ENCODE measurements at places on chromosomes 7 and 10.

- DNase-seq, result no peak
Measured at GRCh38 chr7:83149466-83149865, 13.2 kb downstream of the PCLO start.

- no peak for DNase-seq
Measured at GRCh38 chr10:58641708-58642107, 129.0 kb downstream of the BICC1 start.

DNA sequence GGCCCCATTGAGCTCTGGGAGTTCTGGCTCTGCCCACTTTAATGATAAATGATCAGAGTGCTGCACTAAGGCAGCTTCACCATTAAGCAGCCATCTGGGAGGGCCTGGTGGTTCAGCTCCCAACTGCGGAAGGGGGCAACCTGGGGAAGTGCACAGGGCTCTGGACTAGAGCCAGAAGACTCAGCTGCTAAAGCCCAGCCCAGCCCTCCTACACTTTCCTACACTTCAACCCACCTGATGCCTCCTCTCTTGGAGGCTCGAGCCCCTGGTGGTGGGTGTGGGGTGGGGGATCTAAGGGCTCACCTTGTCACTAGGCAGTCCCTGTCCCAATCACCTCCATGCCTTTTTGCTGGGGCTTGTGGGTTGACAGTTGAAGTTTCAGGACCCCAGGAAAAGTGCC is 60.6 kb upstream of the ANTXRL start:
- no peak for DNase-seq

DNA sequence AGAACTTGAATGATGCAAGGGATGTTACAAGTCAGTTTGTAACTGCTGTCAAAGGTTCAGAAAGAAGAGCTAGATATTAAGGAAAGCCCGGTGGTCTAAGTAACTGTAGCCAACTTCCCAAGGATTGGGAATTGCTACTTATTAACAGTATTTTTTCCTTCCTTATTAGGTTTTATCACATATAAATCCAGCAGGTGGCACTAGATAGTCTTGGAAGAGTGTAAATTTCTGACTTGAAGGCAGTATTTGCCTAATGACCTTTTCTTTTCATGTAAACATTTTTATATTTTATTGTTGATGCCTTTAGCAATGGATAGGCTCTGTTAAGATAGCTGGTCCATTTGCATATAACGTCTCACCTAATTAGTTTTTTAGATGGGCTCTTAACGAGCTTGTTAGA is 51.2 kb downstream of the ANLN start:
- peak; percentile 26 for DNase-seq

- no peak for DNase-seq
Measured at GRCh38 chr7:139118234-139118804, 8.8 kb upstream of the ZC3HAV1 start.

- no peak for DNase-seq
Measured at GRCh38 chr10:15123749-15124184, 26.6 kb downstream of the RPP38 start.

GRCh38 chr7:148665221-148665620 is 33.5 kb upstream of the CUL1 start:
- DNase-seq, result no peak

DNA sequence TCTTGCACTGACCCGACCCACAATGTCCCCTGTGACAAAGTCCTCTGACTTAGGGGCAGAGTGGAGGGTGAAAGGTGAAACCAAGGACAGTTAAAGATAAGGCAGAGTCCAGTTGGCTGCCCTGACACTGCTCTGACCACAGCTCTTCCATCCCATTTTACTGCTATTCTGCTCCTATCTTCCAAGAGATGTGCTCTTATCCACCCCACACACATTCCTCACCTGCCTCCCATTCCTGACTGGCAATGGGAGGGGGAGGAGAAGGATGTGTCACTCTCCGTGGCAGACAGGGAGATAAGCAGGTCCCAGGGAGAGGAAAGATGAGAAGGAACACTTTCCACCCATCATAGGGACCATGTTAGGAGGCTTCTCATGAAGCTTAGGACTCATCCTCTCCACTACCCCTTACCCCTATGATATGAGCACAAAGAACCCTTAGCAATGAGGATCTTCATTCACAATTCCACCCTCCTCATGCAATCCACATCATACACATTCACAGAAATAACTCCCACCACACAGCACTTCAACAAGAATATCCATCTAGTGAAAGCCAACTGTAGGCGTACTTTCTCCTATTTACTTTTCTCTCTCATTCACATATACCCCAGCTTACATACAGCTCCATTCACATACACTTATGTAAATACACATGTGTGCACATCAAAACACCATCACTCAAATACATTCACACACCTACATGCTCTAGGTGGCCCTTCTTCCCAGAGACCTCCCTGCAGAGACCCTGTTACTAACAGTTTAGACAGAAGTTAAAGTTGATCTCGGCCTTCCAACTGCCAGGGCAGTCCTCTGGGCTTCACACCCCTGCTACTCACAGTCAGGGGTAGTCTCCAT is 6.6 kb downstream of the SYNPO2L start:
- DNase-seq, result no peak

GRCh38 chr10:118908557-118909256 is 120.8 kb upstream of the NANOS1 start:
- DNase-seq, result peak; percentile 10

DNA sequence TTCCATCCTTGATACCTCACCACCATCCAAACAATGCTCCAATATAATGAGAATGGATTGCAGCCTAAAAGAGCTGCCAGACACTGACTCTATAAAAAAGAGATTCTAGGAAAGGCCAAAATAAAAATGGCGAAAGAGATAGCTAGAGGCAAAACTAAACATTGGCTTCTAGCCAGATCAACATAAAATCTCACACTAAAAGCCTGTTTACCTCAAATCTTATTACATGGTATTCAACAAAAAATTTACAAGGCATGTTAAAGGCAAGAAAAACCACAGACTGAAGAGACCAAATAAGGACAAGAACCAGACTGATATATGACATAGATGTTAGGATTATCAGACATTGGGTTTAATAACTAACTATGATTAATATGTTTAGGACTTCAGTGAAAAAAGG is 1127.0 kb downstream of the DNAJB9 start:
- no peak for DNase-seq

GRCh38 chr10:18456984-18457383 is 194.4 kb downstream of the NSUN6 start:
- DNase-seq, result no peak

DNA sequence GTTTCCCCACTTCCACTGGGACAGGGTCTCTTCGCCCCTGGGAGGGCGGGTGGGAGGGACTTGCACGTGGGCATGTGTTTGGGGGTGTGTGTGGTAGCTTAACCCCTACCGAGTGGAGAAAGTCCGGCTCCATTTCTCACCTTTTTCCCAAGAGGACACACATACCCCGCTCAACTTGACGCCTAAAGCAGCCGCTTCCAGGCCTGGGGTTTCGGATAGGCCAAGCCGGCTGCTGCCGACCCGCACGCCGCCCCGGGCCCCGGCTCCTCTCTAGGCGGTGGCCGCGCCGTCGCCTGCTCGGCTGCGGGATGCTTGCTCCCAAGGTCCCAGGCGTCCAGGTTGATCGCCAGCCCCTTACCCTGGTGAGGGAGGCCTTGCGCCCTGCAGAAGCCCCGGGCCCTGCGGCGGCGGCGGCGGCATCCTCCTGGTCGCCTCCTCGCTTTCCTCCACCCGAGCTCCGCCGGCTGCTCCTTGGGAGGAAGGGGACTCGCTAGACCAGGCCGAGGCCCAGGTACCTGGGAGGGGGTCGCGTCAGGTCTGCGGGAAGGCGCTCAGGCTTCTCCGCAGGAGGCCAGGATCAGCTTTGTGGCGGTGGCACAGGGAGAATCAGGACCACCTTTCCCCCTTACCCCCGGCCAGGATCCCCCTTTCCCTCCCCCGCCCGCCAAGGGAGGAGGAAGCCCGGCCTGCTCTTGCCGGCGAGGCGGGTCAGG is 3.2 kb upstream of the GATA3 start:
- no peak for DNase-seq

DNA sequence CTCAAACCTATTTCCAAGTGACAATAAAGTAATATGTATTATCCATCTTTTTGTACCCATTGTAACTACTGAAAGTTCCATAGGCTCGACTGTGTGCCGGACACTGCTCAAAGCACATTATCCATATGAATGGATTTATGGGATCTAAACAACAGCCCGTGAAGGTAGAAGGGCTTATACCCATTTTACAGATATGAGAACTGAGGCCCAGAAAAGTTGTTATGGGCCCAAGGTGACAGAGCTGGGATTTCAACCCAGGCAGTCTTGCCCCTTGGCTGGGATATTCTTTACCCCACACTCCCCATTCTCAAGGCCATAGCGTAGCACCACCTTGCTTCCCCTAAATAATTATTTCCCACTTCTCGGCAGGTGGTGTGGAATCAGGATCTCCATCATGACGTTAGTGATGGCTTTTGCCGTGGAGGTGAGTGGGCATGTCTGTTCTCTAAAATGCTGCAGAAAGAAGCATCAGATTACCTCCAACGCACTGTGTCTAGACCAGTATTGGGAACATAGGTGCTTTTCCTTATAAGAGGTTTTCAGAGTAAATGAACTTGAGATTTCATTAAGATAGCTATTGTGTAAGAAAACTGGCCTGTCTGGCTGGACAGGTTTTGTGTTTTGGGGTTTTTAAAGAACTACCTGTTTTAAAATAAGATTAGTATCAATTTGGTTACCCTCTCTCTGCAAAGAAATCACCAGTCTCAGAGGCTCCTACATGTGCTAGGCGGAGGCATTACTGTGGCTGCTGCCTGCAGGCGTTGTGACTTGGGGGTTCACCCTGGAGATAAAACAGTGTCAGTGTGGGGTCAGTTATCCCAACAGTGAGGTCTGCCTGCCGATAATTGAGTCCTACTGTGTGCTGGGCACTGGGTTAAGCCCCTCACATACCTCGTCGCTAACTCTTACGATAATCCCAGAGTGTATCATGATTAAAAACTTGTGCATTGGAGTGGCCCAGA is 85.1 kb upstream of the SDK1 start:
- DNase-seq, result peak; percentile 57

GRCh38 chr10:77168861-77169260 is 468.7 kb downstream of the KCNMA1 start:
- no peak for DNase-seq

DNA sequence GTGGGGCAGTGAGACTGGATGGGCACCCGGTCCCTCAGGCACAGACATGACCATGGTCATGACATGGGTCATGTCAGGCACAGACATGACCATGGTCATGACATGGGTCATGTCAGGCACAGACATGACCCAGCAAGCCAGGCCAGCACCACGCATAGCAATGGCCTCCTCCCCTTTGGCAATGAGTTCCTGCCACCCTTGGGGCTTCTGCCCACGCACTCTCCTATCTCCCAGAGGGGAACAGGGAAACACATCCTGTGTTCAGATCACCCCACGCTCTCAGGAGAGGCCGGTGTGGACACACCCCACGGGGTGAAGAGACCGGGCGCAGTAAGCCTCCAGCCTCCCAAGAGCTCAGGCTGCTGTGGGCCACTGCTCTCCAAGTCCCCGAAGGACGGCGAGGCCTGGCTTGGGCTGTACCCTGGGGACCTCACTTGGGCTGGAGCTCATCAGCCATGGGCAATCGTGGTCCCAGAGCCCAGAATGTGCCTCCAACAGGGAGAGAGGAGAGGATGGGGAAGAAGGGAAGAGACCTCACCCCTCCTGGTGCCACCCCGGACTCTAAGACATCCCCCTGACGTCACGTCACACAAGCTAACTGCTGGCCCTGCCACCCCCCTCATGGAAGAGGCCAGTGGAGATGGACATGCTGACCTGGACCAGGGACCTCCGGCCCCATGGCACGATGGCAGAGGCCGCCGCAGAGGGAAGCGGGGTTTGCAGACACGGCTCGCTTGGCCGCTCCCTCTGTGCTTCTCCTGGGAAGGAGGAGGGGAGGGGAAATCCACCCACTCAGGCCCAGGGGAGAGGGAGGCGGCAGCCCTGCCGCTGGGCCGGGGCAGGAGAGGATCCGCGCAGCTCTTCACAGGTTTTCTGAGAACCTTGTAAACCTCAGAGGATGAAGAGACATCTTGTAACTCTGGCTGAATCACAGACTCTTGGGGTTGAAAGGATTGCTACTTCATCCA is 269.6 kb downstream of the ELFN1 start:
- DNase-seq, result peak; percentile 34

DNA sequence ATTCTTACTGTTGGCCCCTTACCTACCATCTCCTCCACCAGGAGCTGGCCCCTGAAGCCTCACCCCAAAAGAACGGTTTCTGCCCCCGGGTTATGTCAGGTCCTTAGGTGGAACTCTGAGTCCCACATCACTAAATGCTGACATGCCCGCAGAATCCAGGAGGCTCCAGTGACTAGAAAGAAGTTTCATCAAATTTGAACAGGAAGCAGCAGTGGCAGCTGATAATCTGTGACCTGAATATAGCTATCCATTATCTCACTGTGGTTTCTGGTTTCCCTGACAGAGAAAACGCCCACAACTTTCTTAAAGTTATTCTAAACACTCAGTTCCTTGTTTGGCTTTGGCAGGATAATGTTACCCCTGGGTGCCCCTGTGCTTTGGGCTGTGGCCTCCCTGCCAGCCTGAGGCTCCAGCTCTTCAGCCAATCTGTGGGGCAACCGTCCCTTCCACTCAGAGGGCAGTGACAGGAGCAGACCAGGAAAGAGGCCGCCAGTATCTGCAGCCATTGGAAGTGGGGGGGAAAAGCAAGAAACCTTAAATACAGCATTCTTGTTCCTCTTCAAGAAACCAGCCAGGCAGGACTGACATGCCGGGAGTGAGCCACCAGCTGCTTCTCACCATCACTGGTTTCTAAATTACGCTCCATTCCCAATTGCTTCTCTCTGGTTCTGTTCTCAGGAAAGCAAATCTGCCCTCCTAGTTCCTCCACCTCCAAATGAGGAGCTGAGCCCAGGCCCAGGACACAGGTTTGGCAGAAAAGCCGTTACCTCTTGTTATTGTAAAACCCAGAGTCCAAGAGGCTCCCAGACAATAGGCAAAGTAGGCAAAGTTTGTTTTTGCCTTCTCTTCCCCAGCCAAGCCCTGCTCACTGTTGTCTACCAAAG is 41.2 kb upstream of the VCL start:
- peak; percentile 48 for DNase-seq

GRCh38 chr10:37667736-37668135 is 189.7 kb downstream of the ZNF248 start:
- no peak for DNase-seq

- DNase-seq, result no peak
Measured at GRCh38 chr7:110647266-110647665, 443.7 kb upstream of the LRRN3 start.

GRCh38 chr7:159145490-159145855 is 806 bp upstream of the VIPR2 start:
- DNase-seq, result no peak
